Naive B cell (primary cell): ENCODE measurements at places on chromosomes 2 and 18.

GRCh38 chr2:201406077-201406662, 45.1 kb downstream of the TRAK2 start:
- no peaks in the 10 kb centered on the region for H3K27me3 ChIP-seq
- no peak for DNase-seq
- peak overlapping the region; percentile 65 for H3K27ac ChIP-seq
- H3K4me3 ChIP-seq = no peak overlapping the region
- H3K4me1 ChIP-seq = peaks cover 31% of the 10 kb centered on the region
- H3K36me3 ChIP-seq = peaks cover 4% of the 10 kb centered on the region

- H3K36me3 ChIP-seq = no peaks in the 10 kb centered on the region
- H3K4me1 ChIP-seq = peaks cover 28% of the 10 kb centered on the region
- peak; percentile 45 for DNase-seq
- H3K27me3 ChIP-seq = no peaks in the 10 kb centered on the region
- peak overlapping the region; percentile 7 for H3K4me3 ChIP-seq
Observed at GRCh38 chr2:200471324-200471848, 38.5 kb downstream of the KCTD18 start.

- no peak overlapping the region for H3K27ac ChIP-seq
- DNase-seq = no peak
- no peak overlapping the region for H3K4me3 ChIP-seq
- H3K27me3 ChIP-seq = peaks cover 4% of the 10 kb centered on the region
- no peaks in the 10 kb centered on the region for H3K4me1 ChIP-seq
- H3K36me3 ChIP-seq = no peaks in the 10 kb centered on the region
Observed at GRCh38 chr2:64461271-64462058, 7.5 kb downstream of the LGALSL start.

- no peaks in the 10 kb centered on the region for H3K36me3 ChIP-seq
- no peak for DNase-seq
- H3K27ac ChIP-seq = no peak overlapping the region
Observed at GRCh38 chr2:150138587-150138986, 348.9 kb downstream of the RND3 start.

GRCh38 chr2:9422321-9423099, 818 bp downstream of the ITGB1BP1 start:
- H3K4me1 ChIP-seq = peaks cover 25% of the 10 kb centered on the region
- no peak overlapping the region for H3K4me3 ChIP-seq

DNA sequence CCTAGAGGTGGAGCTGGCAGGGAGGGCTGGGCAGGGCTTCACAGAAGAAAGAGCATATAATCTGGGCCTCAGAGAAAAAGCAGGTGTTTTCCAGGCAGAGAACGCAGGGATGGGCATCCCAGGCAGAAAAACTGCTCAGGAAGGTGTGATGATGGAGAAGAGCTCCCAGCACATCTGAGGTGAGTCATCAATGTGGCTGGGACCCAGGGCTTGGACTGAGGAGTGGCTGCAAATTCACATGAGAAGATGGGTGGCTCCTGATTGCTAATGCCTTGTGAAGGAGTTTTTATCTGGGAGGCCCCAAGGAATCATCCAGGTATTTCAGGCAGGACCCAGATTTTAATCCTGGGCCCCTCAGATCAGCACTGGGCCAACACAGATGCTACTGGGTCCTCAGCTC, 10.2 kb downstream of the IL1F10 start:
- H3K27me3 ChIP-seq = peaks cover 44% of the 10 kb centered on the region
- no peak for DNase-seq
- H3K4me1 ChIP-seq = no peaks in the 10 kb centered on the region
- no peak overlapping the region for H3K27ac ChIP-seq
- H3K36me3 ChIP-seq = no peaks in the 10 kb centered on the region
